ENCODE measurements at places on chromosomes 3 and 15.

DNA sequence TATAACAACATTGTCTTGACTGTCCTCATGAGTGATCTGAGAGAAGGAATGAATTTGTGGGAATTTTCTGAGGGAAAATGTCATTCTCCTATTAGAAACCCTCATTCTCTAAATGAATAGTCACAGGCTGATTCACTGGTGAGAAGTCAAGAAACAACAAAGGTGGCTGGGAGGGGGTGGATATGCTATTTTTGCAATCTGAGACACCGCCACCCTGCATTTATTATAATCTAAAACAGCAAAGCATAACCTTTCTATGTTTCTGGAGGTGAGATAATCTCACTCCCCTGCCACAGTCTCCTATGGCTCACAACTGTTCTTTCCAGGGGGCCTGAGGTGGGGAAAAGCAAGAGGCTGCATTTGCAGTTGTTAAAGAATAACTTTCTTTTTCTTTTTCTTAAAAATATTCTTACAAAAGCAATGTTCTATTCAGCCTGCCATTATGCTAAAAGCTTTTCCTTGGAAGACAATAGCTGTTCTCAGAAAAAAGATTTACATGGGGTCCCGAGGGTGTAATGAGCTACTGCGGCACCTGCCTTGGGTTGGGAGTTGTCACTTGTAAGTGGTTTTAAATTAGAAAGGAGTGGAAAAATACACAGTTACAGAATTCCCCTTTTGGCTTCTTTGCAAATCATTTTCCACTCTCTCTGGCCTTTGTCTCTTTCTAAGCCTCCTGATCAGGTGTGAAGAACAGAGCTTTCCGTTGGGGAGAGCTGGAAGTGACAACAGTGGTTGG, 220.9 kb downstream of the AGBL1 start:
- DNase-seq, result peak; percentile 15

- DNase-seq, result no peak
Measured at GRCh38 chr3:169931747-169932520, 20.6 kb downstream of the SAMD7 start.

GRCh38 chr3:49135499-49135898, 2.6 kb upstream of the LAMB2 start:
- no peak for DNase-seq

DNA sequence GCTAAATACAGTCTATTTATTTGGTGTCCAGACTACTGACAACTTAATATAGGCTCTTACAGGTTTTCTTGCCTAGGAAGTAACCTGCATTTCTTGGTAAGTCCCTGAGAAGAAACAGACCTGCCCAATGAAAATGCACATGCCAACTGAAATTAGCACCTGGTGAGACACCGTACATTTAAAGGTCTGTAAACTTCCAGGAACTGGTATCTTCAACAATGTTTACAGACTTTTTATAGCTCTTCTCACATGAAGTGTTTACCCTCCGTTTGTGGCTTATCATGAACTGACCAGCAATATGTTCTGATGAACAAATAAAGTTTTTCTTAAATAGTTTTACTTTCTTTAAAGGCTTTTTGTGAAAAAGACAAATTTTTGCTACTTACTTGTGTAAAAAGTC, 93.3 kb downstream of the PCCB start:
- DNase-seq, result no peak

- no peak for DNase-seq
Measured at GRCh38 chr15:47588958-47589357, 128.3 kb upstream of the SEMA6D start.

- DNase-seq, result no peak
Measured at GRCh38 chr3:71785532-71786216, 726 bp upstream of the PROK2 start.

DNA sequence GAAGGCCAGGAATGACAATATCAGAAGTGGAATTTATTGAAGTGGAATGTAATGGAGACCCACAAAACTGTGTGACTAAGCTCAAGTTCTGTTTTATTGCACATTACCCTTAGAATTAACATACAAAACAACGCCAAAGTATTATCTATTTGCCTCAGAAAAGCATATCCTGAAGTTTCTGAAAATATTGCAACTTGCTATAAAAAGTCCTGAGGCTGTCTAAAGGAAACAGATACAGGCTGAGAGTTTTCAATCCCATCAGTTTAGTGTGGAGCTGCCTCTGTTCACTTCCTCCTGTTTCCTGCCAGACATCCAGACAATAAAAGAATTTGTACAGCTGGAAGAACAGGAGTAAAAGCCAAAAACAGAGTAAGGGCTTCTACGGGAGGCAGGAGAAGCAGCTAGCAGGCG, 108.8 kb downstream of the FBN1 start:
- DNase-seq, result no peak

DNA sequence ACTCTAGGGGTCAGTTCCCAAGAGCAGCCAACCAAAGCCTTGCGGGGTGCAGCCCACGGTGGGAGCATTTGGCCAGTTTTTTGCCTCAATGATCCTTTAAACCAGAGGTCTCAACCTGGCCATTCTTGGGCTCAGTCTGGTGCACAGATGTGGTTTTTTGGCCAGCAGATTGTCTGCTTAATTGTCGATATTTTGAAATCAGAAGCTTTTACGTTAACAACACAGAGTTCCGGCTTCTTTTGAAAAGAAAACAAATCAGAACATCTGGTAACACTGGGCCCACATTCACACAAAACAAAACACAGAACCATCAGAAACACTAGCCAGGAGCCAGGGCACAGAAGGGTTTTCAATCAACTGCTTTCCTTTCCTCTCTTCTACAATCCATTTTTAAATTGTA, 127.7 kb downstream of the XXYLT1 start:
- DNase-seq, result no peak

DNA sequence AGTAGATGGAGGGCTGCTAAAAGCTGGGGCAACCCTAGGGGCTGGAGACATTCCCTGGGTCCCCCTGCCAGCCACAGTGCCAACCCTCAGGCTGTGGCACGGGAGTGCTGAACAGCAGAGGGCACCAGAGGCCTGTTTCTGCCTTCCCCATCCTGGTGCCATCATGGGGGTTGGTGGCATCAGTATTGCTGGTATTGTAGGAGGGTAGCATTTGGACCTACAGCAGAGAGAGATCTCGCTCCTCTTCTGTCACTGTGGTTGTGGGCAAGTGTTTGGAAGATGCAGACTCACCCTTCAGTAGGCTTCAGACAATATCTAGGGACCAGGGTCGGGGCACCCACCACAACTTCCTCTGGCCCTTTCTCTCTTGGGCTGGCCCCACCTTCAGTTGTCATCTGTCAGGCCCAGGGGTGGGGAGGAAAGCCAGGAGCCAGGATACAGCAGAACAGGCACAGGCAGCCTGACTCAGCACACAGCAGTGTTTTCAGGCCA, 123.5 kb downstream of the RPLP1 start:
- peak; percentile 62 for DNase-seq

GRCh38 chr3:171028779-171029232, 2.3 kb upstream of the SLC2A2 start:
- DNase-seq, result no peak

GRCh38 chr3:13507570-13508339, 27.6 kb downstream of the HDAC11 start:
- no peak for DNase-seq
